Stimulated activated CD4-positive, alpha-beta T cell treated with anti-CD3 and anti-CD28 coated beads, TNF-alpha, amount 100 ng/mL, for 48 hours (primary cell): ENCODE measurements at places on chromosomes 16 and 17.

GRCh38 chr16:66653581-66654350, 42.8 kb downstream of the CMTM4 start:
- DNase-seq = no peak

DNA sequence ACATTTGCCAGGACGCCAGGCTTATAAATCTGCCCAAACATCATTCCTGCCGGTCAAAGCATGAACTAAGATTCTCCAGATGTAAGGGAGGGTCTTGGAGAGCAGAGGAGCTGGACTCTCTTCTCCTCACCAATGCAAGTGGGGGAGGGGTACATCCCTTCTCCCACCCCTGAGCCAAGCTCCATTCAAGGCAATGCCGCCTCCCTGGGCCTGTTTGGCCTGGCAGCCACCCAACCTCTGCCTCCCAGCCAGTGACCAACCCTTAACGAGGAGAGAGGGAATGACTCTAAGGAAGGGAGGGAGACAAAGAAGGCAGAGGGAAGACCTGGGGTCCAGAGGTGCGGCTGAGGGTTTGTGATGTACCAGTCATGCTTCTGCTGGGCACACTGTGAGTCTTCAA, 13.8 kb downstream of the C17orf50 start:
- DNase-seq = no peak

DNA sequence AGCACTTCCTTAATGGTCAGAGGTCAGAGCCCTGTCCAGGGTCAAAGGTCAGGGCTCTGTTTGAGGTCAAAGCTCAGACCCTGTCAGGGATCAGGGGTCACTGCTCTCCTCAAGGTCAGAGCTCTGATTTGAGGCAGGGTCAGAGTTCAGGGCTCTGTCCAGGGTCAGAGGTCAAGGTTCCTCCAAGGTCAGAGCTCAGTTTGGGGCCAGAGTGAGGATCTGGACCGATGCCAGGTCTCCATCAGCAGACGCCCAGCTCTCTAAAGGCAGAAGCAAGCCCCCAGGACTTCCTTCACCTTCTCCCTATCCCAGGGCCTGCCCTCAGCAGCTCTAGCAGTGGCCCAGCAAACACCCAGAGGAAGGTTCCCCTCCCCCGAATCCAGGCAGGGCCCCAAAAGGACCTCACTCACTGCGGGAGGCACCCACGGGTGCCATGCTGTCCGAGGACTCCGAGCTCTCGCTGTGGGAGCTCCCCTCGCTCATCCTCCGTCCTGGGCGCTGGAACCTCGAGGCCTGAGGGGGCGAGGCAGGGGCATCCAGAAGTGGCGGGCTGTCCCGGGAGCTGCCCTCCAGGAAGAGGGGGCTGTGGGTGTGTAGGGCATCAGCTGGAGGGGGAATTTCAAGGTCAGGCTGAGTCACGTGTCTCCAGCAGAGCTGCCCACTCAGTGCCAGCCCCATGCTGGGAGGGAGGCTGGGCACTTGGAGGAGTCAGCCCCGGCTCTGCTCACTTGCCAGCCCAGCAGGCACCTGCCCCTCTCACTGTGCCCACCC, 26.7 kb downstream of the PIMREG start:
- no peak for DNase-seq

- DNase-seq = no peak
Observed at GRCh38 chr17:49455272-49455861, 39.7 kb upstream of the NGFR start.

DNA sequence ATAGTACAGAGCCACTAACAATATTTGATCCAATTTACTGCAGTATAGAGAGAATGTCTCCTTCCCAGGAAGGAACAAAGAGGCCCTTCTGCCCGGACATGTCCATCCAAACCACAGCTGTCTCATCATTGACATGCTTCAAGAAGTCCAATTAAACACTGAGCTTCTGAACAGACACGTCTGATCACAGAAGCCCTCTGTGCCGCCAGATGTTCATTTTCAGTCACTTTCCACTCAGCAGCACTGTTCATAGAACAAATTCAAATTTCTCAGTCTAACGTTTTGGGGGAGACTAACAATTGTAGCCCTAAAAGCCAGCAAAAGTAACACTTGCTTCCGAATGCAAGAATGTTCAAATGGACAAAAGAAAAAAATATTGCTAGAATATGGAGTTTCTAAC, 15.3 kb downstream of the ZC3H7A start:
- DNase-seq = no peak

DNA sequence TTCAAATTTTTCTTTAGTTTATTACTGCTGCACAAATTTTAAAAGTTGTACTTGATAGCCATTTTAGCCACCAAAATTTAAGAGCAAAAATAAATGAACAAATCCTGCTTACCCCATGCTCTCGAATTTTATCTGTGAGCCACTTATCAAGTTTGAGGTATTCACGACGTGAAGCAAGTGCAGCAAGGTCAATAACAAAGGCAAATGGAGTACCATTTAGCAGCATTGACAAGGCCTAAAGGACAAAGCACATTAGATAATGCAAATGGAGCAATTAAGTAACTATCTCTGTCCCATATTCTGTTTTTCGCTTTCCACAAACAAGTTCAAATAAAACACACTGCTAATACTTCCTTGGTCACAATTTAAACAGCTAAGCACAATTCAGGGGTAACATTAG, 54.7 kb downstream of the CNOT1 start:
- no peak for DNase-seq

DNA sequence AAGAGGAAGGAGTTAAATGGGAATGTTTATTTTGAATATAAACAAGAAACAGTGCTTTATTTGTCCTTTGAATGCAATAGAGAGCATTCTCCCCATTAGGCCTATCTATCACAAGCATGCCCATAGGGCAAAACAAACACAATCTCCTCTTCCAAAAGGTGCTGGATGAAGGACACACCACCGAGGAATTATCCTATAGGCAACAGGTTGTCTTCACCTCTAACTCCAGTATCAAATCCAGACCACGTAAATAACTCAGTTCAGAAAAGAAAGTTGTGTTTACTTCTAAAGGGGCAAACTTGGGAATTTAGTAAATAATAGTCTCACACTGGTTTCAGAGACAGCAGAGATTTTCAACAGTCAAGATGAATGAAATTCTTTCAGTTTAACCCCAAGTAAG, 83.7 kb upstream of the CLEC18B start:
- DNase-seq = no peak

DNA sequence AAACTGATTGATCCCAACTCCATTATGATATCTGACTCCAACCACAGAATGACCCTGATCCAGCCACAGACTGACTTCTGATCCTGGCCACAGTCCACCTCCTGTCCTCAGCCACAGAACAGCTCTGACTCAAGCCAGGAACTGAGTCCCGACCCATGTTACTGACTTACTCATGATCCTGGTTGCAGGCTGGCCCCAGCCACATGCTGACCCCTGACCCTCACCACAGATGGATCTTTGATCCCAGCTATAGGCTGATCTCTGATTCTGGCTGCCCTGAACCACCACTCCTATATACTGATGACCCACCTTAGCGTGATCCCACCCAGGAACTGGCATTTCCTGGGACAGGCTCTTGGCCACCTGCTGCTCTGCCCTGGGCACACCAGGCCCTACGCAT, 32.2 kb upstream of the IL21R start:
- DNase-seq = no peak

DNA sequence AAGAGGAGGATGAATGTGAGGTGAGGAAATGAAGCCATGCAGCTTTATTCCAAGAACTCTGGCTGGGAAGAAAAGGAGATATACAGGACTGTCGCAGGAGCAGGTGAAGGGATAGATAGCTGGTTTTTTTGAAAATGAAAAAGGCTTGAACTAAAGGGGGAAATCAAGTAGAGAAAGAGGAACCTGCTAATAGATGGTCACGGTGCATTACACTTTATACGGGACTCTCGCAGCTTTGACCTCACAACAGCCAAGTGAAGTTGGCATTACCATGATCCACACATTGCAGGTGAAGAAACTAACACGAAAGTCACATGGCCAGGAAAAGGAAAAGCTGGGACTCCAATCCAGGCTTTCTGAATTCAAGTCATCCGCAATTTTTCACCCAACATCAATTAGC, 86.9 kb downstream of the HS3ST2 start:
- no peak for DNase-seq

- DNase-seq = no peak
Observed at GRCh38 chr17:43327834-43328420, 70.9 kb upstream of the ARL4D start.
